Esophagus mucosa (tissue), 1 donor: ENCODE measurements at places on chromosomes 3 and 15. TPM values are rescaled to one million over a fixed set of nuclear protein-coding genes. Genes with fewer than 3 reads are reported as not detected.

DNA sequence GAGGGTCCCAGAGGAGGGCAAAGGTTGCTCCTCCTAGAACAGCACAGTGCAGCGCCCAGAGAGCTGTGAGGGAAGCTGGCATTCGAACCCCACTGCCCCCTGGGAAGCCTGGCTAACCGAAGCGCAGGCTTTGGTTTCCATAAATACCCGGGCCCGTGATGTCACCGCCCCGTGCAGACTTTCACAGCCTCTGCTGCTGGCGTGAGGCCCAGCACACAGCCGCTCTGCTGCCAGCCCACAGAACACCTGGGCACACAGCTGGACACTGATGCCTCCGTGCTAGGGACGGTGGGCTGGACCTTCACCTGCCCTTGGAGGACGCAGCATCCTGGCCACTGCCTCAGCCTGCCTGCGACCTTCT, 1.0 kb downstream of the IQSEC1 start:
- ATAC-seq, result no peak

DNA sequence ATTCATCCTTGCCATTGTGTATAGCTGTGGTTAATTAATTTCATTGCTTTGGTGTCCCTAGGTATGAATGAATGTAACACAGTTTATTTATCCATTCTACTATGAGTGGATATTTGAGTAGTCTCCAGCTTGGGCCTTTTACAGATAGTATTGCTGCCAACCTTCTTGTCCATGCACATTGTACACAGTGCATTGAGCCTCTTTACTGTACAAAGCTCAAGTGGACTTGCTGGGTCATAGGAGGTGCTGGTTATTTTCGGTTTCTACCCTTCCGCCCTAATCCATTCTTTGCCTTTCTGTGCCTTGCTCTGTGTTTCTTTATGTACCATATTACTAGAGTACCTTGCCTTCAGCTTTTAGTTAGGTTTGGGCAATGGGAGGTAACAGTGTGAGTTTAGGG, 60.7 kb downstream of the DUT start:
- ATAC-seq, result no peak

CHCHD6 gene
- total RNA-seq, result 9.2 TPM

DNA sequence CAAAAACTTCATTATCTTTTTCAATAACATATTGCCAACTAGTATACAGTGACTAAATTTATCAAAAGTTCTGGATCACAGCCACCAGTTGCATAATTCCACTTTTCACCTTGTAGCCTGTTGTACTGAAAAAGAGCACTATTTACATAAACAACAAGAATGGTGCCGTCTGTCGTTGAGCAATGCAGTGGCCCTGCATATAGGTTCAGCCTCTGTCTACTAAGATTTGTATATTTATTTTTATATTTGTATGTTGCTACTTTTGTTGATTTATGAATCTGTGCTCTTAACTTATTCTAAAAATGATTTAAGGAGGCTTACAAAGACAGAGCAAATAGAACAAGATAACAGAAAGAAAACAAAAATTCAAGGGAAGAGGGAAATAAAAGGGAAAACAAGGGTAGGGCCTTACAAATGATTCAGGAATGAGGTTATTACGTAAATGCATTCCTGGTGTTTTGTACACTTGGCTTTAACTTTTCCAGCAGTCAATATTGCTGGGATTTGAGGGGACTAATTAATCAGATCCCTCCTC, 257.6 kb upstream of the STT3B start:
- peak; percentile 48 for ATAC-seq

- no peak for ATAC-seq
These were observed 85.5 kb upstream of the XXYLT1 start for GRCh38 chr3:195356151-195357086.

DNA sequence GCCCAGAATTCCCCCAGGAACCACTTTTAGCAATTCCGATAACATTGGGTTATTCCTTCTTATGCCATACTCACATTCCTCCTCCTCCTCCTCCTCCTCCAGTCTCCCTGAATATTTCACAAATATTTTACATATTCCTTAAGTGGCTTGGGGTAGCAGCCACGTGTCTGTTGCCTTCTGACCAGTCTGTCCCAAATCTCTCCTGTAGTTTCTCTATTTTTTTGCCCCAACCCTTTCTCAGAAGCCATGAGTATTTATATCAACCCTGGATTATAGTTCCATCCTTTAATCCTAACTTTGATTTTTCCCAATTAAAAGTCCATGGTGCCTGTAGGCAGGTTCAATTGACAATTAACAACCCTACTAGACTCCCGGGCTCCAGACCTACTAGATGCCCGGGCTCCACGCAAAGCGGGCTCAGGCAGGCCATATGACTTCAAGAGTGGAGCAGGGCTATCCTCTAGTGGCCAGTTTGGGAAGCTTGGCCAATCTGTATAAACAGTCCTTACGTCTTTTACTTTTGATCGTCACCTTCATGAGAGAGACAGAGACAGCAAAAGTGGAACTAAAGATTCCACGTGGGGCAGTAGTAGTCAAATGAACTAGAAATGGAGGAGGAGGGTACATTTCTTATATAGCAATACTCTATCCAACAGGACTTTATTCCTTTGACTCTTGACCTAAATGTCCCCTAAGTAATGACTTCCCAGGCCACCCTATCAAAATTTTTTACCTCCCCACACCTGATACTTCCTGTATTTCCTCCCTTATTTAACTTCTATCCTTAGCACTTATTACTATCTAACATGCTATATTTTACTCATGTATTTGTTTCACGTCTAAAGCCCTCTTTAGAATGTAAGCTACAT, 69.7 kb downstream of the USF3 start:
- peak; percentile 81 for ATAC-seq

DNA sequence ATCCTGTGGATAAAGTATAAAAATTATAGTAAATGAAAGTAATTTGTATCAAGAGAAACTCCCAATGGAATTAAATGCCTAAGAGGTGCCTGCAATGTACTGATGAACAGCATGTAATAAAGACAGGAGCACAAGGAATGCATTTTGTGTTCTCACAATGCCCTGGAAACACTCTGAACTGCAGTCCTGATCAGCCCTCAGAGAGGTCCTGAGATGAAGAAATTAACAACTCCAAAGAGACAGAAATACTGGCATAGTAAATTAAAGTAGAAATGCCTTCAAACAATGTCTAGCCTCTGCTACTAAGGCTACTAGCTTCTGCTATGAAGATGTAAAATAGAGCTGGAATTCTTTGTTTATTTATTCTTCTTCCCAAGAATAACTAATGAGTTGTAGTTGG, 59.9 kb downstream of the CFAP20DC start:
- no peak for ATAC-seq

IREB2 gene
- total RNA-seq, result 33.0 TPM

- ATAC-seq, result no peak
These were observed 14.7 kb upstream of the CPNE9 start for GRCh38 chr3:9688961-9689360.

CPNE9 gene
- total RNA-seq, result not detected

DNA sequence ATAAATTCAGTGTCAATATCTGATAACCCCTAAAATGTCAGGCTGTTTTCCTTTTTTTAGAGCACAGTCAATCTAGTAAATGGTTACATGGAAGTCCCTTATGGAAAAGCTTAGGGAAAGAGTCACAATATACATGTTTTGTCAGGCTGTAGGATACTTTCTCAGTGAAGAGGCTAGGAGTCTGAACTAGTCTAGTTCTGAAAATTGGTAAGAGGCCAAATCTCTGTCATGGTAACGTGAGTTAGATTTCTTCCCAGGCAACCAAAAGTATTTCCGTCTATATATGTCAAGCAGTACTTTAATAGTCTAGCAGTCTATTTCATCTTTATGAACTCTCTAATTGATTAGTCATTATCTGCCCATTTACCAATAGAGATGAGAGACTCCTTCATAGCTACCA, 215.9 kb upstream of the LRRC3B start:
- no peak for ATAC-seq

DNA sequence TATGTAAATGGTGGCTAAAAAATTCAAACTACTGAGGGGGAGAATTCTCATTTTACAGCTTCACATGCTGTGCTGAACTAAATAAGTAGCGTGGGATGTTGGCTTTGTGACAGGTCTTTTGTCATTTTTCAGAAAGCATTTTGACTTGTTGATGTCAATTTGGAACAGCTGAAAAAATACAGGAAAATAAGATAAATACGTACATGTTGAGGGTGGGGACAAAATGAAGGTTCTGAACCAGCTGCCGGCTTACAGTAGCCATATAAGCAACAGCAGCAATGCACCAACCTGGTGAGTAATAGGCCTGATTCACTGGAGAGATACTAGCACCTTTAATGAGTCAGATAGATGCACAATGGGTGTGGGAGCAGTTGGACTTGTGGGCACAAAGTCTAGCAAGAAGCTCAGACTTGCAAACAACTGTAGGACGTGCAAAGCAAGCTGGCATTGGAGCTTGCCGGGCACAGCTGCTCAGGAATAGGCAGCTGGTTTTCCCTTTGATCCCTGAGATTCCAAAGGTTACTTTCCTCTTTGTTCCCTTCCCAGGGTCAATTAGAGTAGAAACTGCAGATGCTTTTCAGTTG, 12.9 kb downstream of the B3GNT5 start:
- peak; percentile 93 for ATAC-seq

GRCh38 chr3:121063628-121064027, 155.6 kb downstream of the STXBP5L start:
- no peak for ATAC-seq

GABPB1 gene
- 10.7 TPM for total RNA-seq

GRCh38 chr15:59399465-59400102, 26.9 kb upstream of the MYO1E start:
- ATAC-seq, result peak; percentile 50

DNA sequence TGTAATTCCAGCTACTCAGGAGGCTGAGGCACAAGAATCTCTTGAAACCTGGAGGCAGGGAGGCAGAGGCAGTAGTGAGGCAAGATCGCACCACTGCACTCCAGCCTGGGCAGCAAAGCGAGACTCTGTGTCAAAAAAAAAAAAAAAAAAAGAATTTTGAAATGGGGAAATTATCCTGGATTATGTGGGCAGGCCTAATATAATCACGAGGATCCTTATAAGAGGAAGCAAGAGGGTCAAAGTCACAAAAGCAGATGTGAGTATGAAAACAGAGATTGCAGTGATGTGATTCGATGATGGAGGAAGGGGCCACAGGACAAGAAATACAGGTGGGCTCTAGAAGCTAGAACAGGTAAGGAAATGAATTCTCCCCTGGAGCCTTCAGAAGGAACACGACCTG, 159.6 kb downstream of the LEKR1 start:
- no peak for ATAC-seq

DNA sequence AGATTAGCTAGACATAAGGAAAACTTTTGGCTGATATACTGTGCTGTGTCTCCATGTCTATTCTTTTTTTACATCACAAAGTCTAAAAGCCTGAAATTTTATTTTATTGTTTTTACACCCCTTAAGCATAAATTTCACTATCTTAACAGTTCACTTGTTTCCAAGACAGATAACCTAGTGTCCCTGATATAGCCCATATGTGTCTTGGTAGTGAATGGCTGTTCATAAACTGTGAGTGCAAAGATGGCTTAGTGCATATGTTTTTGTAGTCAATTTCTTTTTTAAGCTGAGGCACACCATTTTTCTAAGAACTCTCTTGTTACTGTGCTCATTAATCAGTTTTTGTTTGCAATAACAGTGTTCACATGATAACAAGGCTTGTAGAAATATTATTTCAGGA, 381.1 kb downstream of the OXSM start:
- no peak for ATAC-seq

DNA sequence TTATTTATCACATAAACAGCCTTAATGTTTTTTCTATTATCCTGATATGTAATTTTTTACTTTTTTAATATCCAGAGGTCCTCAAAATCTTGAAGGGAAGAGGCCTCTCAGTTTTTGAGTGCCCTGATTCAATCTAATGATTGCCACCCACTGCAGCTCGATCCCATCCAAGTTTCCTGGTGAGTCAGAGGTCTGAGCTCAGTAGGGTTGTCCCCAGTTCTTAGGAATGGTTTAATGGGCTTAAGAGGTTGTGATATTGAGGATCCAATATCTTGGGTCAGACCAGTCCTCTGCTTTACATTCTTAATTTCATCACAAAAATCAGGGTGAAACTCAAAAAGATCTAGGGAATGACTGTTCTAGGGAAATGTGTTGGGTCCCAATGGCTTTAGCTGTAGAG, 238.5 kb downstream of the NSUN3 start:
- ATAC-seq, result no peak

GRCh38 chr3:181712226-181712552, 464 bp downstream of the SOX2 start:
- no peak for ATAC-seq

- no peak for ATAC-seq
These were observed 519.7 kb upstream of the RGMA start for GRCh38 chr15:93608643-93609148.

GRCh38 chr15:81299630-81300273, 24.2 kb downstream of the STARD5 start:
- ATAC-seq, result no peak

GRCh38 chr15:39255760-39256159, 325.1 kb upstream of the THBS1 start:
- ATAC-seq, result no peak

PGBD4 gene
- 0.76 TPM for total RNA-seq

DNA sequence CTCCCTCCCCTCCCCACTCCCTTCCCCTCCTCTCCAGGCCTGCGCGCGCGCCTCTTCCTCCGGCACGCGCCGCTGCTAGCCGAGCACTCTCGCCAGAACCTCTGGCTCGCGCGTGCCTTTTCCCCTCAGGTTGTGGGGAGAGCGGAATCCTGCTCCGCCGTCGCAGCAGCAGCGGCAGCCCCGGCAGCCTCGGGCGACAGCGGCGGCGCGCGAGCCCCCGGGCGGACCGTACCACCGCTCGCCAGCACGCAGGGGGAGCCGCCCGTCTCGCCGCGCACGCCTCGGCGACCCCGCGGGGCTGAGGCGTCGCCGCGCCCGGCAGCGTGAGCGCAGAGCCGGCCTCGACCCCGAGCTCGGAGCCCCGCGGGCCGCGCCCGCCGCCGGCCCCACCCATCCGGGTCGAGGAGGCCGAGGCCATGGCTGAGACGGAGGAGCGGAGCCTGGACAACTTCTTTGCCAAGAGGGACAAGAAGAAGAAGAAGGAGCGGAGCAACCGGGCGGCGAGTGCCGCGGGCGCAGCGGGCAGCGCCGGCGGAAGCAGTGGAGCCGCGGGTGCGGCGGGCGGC, at the start of gene CDV3:
TSS of gene CDV3 (plus strand) at position 58 of the 566 bp plus-strand sequence. CDS start at position 417, 359 bp downstream.
- peak; percentile 34 for ATAC-seq

DNA sequence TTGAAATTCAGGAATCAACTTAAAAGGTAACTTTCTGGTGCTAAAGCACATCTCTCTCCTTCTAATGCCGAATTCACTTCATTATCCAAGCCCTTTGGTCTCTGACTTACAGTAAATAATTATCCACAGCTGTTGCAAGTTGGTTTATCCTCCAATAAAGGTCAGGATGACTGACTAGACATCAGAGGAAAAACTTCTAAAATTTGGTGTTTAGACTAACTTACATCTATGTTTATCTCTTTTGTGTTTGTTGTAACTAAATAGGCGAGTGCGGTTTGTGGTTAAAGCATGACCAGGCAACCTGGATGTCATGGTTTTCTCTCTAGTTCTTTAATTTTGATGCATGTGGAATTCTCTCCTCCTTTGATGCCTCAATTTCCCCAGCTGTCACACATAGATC, 237.4 kb upstream of the LRTM1 start:
- no peak for ATAC-seq

IL12A gene
- total RNA-seq, result 0.80 TPM
